Neural progenitor cell (in vitro differentiated cells): ENCODE measurements at places on chromosomes 3 and 15.

DNA sequence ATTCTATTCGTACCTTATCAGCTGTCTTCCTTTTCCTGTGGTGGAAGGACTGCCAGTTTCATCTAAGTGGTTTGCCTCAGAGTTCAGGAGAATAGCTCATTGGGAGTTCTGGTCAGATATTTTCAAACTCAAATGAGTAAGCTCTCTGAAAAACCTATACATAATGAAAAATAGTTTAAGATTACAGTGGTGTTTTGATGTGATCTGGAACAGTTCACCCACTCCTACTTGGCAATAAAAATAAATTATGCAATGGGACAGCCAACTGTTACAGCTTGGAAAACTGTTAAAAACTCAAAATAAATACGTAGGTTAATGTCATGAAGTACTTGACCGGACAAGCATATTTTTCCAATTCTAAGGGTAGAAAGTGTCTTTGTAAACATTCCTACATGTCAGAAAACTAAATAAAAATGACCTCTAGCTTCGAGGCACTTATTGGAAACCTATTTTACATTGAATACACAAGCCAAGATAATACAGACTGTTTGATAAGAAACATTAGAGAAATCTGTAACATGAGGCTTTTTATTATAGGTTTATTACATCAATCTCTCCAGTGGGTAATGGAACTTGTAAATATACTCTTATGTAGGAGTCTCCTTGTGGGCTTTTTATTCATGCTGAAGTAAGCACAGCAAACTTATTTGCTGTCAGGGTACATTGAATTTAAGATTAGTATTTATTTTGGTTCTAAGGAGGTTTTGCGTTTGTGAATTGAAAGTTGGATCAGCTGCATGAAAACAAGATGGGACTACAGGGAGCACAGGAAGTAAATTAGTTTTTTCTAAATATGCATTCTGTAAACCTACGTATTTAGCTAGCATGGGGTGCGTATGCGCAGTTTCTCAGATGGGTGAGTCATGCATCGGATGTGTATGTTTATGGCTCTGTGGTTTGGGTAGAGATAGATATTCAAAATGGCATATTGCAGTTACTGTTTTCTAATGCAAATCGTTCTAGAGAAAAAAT, 453.1 kb downstream of the IL5RA start:
- DNase-seq: no peak

GRCh38 chr15:31811641-31812040, 218.7 kb upstream of the CHRNA7 start:
- no peak for DNase-seq

DNA sequence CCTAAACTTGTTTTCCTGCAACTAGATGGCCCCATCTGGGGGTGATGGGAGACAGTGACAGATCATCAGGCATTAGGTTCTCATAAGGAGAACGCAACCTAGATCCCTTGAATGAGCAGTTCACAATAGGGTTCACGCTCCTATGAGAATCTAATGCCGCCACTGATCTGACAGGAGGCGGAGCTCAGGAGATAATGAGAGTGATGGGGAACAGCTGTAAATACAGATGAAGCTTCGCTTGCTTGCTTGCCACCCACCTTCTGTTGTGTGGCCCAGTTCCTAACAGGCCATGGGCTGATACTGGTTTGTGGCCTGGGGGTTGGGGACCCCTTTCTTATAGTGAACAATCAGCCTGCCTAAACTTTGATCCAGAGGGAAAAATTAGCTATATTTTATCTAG, 15.2 kb upstream of the C3orf49 start:
- no peak for DNase-seq

DNA sequence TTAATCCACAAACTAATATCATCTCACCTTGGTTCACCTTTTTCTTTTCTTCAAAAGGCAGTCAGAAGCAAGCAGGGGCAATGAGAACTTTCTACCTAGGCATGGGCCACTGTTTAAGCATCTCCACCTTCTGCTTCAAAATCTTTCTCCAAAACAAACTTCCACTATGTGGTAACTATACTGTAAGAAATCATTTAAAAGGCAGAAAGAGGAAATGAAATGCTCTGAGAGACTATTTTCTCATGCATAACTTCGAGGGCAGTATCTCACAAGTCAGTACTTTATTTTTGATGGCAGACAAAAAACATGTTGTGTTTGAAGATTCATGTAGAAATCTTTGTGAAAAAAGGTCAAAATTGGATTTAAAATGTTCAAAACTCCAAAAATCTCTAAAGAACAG, 419.7 kb downstream of the ZBTB20 start:
- DNase-seq: no peak

- DNase-seq: no peak
Measured at GRCh38 chr3:136277115-136277514, 27.0 kb downstream of the PCCB start.
